ENCODE measurements at places on chromosomes 2 and 18.

DNA sequence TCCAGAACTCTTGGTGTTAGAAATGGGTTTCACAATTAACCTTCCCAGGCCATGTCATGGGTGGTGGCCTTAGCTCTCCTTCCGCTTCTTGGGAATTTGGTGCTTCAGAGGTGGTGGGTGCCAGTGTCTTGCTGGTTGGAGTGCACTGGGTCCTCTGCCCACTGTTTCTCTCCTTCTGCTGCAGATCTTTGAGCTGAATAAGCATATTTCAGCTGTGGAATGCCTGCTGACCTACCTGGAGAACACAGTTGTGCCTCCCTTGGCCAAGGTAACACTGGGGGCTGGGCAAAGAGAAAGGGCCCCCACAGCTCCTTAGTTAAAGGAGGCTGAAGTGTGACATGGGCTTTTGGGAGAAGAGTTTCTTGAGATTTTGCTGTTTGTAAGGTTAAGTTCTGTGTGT is 32.0 kb upstream of the PRLH start:
- DNase-seq, result no peak

DNA sequence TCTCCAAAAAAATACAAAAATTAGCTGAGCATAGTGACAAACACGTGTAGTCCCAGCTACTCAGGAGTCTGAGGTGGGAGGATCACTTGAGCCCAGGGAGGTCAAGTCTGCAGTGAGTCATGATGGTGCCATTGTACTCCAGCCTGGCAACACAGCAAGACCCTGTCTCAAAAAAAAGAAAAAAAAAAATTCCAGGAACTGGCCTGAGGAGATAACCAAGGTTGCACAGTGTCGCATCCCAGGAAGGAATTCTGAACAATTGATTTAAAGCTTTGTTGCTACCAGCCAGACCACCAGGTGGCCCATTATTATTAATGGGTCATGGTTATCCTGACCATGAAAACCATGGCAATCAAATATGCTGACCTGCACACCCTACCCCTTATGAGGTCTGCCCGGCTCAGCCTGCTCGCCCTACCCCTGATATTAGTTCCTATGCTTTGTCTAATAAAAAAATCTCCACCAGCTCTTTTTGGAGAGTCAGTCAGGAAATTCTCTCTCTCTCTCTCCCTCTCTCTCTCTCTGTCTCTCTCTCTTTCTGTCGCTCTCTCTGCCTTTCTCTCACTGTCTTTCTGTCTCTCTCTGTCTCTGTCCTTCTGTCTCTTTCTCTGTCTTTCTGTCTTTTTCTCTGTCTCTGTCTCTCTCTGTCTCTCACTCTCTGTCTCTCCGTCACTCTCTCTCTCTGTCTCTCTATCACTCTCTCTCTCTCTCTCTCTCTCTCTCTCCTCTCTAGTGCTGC is 73.7 kb downstream of the NCAPH start:
- DNase-seq, result no peak

- DNase-seq, result no peak
These were observed 179.0 kb downstream of the ASXL3 start for GRCh38 chr18:33757037-33757436.

GRCh38 chr2:183204397-183204796 is 80.2 kb downstream of the NUP35 start:
- DNase-seq, result no peak

GRCh38 chr2:68987021-68987503 is 12.6 kb downstream of the GKN1 start:
- no peak for DNase-seq

- DNase-seq, result no peak
These were observed 242.2 kb downstream of the NRXN1 start for GRCh38 chr2:50789741-50790140.

DNA sequence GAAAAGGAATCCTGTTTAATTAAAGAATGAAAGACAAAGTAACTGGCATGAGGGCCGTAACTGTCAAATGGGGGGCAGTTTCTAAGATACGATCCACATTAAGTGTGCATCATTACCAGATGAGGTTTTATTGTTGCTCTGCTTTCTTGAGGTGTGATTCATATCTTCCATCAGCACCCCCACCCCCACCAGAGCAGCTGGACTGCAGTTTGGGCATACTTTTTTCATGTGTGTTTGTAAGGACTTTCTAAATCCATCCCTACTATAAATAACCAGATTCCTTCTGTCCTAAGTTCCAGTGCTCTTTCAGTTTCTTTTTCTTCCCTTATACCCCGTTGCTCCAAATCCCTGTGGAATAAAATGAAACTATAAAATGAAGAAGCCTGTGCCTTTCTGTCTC is 142.1 kb downstream of the CDCA7 start:
- no peak for DNase-seq

DNA sequence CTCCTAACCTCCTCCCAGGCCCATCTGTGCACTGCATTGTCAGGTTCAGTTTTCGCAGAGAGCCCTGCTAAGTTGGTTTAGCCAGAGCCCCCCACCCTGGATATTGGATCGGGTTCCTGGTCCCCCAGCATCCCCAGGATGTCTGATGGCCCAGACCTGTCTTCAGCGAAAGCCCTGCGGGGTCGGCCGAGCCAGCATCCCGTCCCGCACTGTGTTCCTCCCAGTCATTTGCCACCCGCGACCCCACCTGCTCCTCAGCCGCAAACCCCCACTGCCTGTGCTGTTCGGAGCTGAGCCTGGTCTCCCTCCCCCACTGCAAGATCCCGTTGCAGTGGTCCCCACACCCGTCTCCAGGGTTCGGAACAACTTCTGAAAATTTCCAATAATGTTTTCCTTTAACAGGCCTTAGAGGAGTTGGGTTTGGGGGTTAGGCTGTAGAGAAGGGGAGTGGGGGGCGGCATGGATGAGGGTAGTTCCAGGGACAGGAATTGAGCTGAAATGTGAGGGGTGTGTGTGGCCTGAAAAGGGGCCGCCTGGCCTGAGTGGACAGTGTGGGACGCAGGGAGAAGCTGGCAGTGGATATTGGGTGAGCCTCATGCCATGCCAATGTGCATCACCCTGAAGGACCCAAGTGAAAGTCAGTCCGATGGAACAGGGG is 1.6 kb upstream of the COPS9 start:
- no peak for DNase-seq

- no peak for DNase-seq
These were observed 139.4 kb downstream of the AKAIN1 start for GRCh38 chr18:5057386-5058348.

- DNase-seq, result no peak
These were observed 50.1 kb upstream of the LPIN2 start for GRCh38 chr18:3062798-3063680.

DNA sequence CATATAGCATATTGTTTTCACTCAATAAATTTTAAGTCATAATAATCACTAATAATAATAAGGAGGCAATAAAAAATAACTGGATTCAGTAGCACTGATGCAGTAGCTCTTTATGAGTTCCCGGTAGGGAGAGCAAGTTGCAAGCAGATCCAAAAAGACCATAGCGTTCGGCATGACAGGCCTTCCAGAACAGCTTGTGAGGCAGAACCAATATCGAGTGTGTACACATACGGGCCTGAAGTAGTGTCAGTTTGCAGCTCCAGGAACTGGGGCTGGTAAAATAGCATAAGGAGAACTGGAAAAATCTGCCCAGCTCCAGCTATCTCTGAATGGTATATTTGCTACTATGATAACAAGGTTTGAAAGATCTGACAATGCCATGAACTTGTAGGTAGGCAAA is 1607.8 kb upstream of the PIK3C3 start:
- no peak for DNase-seq

DNA sequence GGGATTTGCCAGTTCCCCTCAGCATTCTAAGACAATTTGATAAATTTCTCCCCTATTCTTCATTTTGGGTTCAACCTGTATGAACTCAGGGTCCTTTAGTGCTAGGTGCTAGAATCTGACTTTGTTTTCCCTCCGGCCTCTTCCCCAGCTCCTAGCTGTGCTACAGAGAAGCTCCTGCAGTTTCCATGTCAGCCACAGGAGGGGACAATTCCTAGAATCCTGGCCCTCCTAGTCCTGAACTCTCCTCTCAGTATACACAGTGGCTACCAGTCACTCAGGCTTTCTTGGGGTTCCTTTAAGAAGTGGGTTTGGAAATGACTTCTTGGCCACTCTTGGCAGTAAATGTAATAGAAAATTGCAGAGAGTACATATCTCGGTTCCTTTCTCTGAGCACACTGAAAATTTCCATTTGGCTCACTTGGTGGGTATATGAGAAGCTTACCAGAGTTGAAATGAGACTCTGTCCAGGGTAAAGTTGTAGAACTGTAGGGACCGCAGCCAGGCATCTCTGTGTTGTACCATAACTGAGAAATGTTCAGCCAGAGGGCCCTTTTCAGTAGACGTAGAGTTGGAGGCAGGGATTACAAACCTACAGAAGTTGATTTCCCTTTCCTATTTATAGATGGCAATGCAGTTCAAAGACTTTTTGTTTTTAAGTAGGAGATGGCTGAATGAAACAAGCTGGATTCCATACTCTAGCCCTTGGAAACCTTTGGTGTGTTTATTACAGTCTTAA is 5.0 kb upstream of the CHST10 start:
- DNase-seq, result no peak

GRCh38 chr2:189504238-189504637 is 63.0 kb downstream of the WDR75 start:
- DNase-seq, result no peak

DNA sequence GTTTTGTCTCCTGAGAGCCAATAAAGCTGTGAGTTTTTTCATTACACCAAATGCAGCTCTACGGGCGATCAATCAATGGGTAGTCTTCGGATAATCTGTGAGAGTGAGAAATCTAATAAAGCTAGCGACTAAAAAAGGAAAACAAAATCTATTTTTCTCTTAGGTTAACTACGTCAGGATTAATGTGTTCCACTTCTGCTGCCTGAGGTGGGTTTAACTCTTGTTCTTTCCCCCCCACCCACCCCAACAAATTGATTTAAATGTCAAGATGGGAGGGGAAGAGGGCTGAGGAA is 63.0 kb upstream of the PSMD14 start:
- no peak for DNase-seq

GRCh38 chr2:107735201-107735600 is 91.5 kb upstream of the RGPD4 start:
- DNase-seq, result no peak

DNA sequence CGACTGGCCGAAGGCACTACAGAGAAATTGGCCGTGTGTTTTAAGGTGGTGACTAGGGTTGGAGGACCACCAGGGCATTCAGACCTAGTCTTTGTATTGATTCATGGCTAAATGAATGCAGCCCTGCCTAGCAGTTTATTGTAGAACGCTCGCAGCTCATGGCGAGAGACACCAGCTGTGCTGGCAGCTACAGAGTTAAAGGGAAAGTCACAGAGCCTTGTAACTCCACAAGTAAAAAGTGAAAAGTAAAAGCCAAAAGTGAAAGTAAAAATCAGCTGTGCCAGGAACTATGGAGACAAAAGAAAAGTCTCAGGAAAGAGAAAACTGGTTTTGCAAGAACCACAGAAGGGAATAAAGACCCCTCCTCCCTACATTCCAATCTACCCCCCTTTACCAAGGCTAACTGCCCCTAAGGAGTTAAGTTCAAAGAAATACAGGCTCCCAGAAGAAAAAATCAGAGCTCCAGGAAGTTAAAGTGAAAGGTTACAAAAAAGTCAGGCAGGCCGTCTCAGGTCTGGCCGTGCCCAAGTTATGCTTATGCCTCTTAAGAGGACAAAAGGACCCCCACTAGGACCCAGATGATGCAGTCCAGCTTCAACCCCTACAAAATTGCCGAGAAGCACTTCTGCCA is 46.4 kb upstream of the SELENOI start:
- no peak for DNase-seq

GRCh38 chr2:20803226-20803682 is 19.6 kb downstream of the LDAH start:
- DNase-seq, result no peak

- no peak for DNase-seq
These were observed 342.4 kb downstream of the INSIG2 start for GRCh38 chr2:118430510-118431164.

DNA sequence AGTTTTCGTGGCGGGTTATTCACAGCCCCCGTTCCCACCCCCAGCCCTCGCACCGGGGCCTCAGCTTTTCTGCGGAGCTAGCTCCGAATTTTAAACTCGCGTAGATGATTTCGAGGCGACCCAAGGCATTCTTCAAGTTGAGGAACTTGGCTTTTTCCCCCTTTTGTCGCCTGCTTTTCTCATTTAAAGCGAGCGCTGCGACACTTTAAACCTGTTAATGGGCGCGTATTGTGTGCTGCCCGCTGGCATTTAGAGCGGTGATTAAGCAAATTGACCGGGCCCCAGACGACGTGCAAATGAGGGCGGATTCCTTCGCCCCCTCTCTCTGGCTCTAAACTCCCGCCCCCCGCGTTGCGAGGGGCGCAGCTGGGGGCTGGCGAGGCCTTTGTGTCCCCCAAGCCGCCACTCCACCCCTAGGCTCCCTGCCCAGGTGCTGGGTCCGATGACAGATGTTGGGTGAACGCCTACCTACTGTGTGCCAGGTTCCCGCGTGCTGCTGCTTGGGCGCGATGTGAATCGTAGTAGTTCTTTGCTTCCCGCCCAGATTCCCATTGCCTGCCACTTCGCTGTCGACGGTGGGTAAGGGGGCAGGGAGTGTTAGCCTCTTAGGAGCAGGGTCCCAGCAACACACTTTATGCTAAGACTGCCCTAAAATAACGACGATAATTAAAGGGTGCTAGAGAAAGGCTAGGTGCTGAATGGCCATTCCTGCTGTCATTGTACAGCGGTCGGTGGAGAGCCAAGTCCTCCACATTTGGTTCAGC is 1.9 kb downstream of the TCF7L1 start:
- DNase-seq, result no peak

DNA sequence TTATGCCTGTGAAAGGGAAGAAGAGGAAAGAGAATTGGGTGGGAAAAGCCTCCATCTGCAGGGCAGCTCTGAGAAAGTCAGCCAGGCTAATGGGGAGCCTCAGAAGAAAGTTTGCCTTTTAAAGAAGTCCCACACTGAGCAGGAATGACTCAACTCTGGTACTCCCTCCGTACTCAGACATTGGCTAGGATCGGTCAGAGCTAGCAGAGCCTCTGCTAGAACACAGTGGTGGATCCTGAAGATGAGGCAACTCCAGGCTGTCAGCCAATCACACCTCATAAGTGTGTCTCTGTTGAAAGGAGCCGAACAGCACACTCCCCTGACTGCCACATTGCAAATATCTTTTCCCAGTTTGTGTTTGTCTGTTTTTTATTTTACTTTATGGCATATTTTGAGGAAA is 96.9 kb downstream of the HNRNPLL start:
- DNase-seq, result no peak

DNA sequence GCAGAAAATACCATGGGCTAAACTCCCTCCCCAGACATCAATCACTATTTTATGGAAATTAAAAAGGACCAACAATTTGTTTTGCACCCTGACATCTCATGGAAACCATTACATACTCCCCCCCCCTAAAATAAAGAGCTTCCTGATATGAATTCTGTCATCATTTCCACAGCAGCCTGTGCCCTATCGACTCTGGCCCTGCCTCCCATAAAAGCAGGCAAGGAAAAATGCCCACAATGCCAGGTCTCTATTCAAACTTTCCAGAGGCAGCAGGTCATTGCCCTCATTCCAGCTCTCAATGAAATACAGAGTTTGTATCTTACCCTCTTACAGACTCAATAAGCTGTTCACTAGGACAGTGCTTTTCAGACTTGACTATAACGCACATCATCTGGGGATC is 254.4 kb upstream of the TANK start:
- no peak for DNase-seq

GRCh38 chr2:233105156-233105895 is 45.2 kb downstream of the INPP5D start:
- DNase-seq, result no peak

- no peak for DNase-seq
These were observed 24.0 kb upstream of the SLC39A10 start for GRCh38 chr2:195632856-195633572.
